ENCODE measurements at places on chromosomes 12 and 14.
A peak's percentile ranks its signal among the peaks of the same experiment; 100 is the strongest.

DNA sequence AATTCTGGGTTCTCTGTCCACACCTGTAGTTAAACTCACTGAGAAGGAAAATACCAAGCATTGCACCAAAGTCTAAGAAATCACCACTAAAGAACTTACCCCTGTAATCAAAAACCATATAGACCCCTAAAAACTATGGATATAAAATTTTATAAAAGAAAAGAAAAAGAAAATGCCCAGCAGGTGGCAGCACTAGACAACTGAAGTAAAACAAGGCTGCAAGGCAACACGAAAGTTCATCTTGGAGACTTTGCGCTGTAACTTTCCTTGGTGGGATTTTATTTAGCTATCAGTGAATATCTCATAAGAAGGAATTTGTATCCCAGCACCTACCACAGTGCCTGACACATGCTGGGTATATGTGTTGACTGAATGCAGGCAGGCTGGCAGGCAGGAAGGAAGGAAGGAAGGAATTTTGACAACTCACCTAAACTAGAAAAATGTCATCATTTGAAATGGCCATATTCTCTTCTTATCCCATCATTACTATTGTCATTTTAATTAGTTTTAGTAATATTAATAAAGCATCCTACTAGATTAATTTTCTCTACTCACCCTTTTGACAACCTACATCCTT lies 68.2 kb upstream of the ETV6 start:
- H3K4me3 ChIP-seq: no peak overlapping the region
- H3K27me3 ChIP-seq: no peaks in the 10 kb centered on the region
- DNase-seq: peak; percentile 48
- no peaks in the 10 kb centered on the region for H3K36me3 ChIP-seq
- peaks cover 11% of the 10 kb centered on the region for H3K4me1 ChIP-seq
- H3K27ac ChIP-seq: no peak overlapping the region

- no peak for DNase-seq
- peak overlapping the region; percentile 53 for H3K27ac ChIP-seq
- peaks cover 36% of the 10 kb centered on the region for H3K4me1 ChIP-seq
- H3K36me3 ChIP-seq: no peaks in the 10 kb centered on the region
Measured at GRCh38 chr12:121926874-121927706, 8.7 kb downstream of the CFAP251 start.

DNA sequence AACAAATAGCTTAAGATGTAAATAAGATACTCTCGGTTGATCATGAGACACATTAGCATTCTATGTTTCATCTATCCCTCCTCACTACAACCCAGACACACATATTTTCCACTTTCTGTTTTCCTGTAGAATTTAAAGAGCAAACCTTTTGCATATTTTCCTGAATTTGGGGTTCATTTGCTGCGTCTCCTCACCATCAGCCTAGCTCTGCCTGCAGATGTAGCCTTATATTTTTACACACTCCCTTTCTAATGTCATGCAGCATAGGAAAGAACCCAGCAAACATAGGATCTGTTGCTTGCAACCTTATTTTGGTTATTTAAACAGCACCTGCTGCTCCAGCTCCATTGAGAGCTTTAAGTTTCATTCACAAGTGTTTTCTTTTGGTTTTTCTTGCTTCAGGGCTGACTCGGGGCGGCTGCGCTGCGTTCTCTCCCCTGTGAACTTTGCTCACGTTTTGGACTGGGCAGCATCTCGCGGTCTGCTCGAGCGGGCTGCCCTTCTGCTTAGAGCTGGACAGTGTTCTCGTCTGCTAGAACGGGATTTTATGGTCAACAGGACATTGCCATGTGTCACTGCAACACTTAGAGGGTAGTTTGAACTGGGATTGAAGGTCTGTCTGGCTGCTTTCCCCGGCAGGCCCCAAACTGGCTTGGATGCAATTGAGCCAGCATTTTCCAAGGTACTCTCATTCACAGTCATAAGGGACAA lies 57.8 kb upstream of the VRK1 start:
- no peak for DNase-seq
- H3K36me3 ChIP-seq: no peaks in the 10 kb centered on the region
- peaks cover 52% of the 10 kb centered on the region for H3K4me1 ChIP-seq
- peak overlapping the region; percentile 87 for H3K27ac ChIP-seq
- H3K27me3 ChIP-seq: peaks cover 3% of the 10 kb centered on the region
- no peak overlapping the region for H3K4me3 ChIP-seq

DNA sequence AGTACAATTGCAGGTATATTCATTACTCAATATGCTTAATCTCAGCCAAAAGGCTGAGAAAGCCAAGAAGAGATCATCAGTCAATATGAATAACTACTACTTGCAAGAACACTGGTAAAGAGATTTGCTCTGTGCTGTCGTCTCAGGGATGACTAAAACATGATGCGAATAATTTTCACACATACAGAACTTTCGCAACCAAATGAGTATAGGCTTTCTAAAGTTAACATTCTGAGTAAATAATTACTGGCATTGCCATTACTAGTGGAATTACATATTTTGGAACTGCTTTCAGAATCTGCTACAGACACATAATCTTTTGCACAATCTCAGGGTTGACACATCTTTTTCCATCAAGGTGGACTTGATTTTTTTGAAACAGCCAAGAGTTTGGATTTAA lies 24.7 kb downstream of the NCKAP1L start:
- H3K27ac ChIP-seq: no peak overlapping the region
- DNase-seq: no peak
- H3K4me1 ChIP-seq: peaks cover 5% of the 10 kb centered on the region
- H3K4me3 ChIP-seq: no peak overlapping the region

GRCh38 chr14:76193696-76194095 lies 42.0 kb downstream of the GPATCH2L start:
- DNase-seq: no peak
- H3K4me3 ChIP-seq: no peak overlapping the region
- H3K36me3 ChIP-seq: peaks cover 38% of the 10 kb centered on the region
- H3K27ac ChIP-seq: no peak overlapping the region
- H3K4me1 ChIP-seq: peaks cover 5% of the 10 kb centered on the region

DNA sequence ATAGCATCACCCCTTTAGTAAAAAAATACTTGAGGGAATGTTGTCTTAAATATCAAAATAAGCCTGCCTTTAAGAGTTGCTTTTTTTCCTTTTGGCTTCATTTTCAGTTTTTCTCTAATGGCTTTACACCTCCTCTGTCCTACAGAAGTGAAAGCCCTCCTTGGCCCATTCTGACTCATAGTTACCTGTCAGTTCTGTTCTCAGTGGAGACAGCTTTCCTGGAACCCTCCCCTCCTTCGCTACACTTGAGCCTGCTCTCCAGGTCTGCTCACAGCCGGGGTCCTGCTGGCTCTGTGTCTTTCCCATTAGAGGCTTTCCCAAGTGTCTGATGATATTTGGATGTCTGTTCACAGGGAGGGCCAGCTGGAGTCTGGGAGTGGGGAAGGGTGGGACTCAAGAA lies 84.0 kb downstream of the PELI2 start:
- peak overlapping the region; percentile 6 for H3K27ac ChIP-seq
- H3K36me3 ChIP-seq: no peaks in the 10 kb centered on the region
- no peaks in the 10 kb centered on the region for H3K27me3 ChIP-seq
- H3K4me1 ChIP-seq: no peaks in the 10 kb centered on the region
- no peak for DNase-seq

DNA sequence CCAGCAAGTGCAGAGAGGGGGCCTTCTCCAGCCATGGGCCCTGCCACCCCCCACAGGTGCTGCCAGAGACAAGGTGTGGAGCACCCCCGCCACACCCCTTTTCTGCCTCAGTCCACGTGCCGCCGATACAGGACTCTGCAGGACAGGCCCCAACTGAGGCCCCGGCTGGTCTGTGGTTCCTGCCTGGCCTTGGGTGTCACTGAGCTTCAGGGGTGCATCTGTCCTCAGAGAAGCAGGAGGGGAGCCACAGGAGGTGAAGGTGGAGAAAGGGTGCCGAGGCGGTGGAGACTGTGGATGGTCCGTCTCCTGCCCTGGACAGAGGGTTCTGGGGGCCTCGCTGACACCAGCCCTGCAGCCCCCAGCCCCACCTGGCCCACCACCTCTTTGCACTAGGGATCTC lies 63.1 kb downstream of the KIF26A start:
- no peaks in the 10 kb centered on the region for H3K4me1 ChIP-seq
- H3K4me3 ChIP-seq: no peak overlapping the region
- no peak overlapping the region for H3K27ac ChIP-seq
- H3K36me3 ChIP-seq: no peaks in the 10 kb centered on the region

DNA sequence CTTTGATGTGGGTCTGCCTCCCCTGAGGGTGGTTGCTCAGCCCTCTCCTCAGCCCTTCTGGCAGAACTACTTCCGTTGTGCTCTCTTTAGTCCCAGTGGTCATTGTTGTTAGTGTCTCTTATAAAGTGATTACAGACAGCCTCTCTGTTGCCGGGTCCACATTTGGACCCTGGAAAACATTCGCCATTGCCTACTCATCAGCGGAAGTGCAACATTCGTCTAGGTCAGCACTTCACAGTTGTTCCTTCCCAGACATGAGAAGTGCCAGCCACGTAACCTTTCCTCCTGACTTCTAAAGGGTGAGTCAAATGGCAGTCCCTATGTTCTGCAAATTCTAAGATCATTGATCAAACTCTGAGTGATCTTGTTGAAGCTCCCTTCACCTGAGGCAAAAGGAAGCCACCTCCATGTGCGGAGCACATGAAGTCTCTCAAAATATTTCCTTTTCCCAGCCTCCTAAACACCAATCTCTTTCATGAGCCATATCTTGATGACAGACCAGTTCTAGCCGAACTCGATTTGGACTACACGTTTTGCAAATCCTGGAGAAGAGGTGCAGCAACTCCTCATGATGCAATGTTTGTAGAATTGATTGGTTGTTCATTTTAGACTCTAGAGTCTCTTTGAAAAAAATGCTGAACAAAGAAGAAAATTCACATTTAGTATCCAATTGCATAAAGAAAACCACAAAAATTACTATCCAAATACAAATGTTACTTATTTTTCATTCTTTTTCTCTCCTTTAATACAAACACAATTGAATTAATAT lies 163.8 kb downstream of the RPL10L start:
- H3K4me3 ChIP-seq: no peak overlapping the region
- H3K4me1 ChIP-seq: 0 out of 2 replicates have a peak, but pooled peaks cover 3% of the 10 kb centered on the region
- no peak overlapping the region for H3K27ac ChIP-seq
- DNase-seq: no peak

DNA sequence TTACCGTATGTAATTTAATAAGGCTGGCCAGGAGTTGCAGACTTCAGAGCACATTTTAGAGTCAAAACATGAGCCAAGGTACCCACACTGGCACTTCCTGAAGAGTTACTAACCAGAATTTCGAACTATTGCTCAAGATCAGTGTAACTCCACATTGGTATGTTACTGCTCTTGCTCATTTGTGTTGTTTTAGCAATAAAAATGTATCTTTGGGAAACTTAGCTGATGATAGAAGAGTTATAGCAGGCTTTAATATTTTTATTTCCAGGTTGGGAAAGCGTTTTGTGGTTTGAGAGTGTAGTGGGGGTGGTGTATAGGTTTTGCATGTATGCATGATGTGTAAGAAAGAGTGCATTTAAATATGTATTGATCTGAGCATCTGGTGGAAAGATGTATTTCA lies 96.6 kb downstream of the SCN8A start:
- no peak for DNase-seq
- peaks cover 25% of the 10 kb centered on the region for H3K4me1 ChIP-seq
- H3K36me3 ChIP-seq: no peaks in the 10 kb centered on the region
- no peaks in the 10 kb centered on the region for H3K27me3 ChIP-seq

GRCh38 chr12:110345176-110345661 lies 58.3 kb downstream of the ANAPC7 start:
- no peaks in the 10 kb centered on the region for H3K4me1 ChIP-seq
- H3K27ac ChIP-seq: no peak overlapping the region
- H3K4me3 ChIP-seq: no peak overlapping the region
- peaks cover 82% of the 10 kb centered on the region for H3K36me3 ChIP-seq

GRCh38 chr12:46549527-46550265 lies 177.1 kb upstream of the SLC38A2 start:
- H3K27me3 ChIP-seq: peaks cover 1% of the 10 kb centered on the region
- peaks cover 21% of the 10 kb centered on the region for H3K36me3 ChIP-seq
- H3K4me3 ChIP-seq: no peak overlapping the region
- peaks cover 16% of the 10 kb centered on the region for H3K4me1 ChIP-seq
- no peak overlapping the region for H3K27ac ChIP-seq

DNA sequence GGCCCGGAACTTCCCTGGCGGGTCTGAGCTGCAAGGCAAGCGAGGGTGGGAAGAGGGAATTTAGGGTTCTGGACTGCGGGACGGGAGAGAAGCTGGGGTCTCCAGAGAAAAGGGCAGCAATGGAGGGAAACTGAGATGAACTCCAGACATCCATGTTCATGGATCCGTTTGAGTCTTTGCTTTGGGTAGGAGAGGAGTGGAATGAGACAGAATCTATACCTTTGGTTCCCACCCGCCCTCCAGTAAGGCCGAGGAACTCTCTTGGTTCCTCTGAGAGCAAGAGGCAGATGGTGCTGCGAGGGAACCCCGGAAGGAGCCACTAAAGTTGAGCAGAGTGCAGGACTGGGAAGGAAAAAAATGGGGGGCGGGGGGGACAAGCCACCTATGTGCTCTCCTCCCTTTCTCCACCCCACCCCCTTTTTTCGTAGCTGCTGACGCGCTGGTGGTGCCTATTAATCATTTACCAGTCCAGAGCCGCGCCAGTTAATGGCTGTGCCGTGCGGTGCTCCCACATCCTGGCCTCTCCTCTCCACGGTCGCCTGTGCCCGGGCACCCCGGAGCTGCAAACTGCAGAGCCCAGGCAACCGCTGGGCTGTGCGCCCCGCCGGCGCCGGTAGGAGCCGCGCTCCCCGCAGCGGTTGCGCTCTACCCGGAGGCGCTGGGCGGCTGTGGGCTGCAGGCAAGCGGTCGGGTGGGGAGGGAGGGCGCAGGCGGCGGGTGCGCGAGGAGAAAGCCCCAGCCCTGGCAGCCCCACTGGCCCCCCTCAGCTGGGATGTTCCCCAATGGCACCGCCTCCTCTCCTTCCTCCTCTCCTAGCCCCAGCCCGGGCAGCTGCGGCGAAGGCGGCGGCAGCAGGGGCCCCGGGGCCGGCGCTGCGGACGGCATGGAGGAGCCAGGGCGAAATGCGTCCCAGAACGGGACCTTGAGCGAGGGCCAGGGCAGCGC lies 1.2 kb downstream of the SSTR1 start:
- peaks cover 2% of the 10 kb centered on the region for H3K36me3 ChIP-seq
- H3K27ac ChIP-seq: no peak overlapping the region
- peaks cover 97% of the 10 kb centered on the region for H3K27me3 ChIP-seq
- peaks cover 49% of the 10 kb centered on the region for H3K4me1 ChIP-seq

GRCh38 chr12:6819106-6820030 lies 2.3 kb upstream of the GPR162 start:
- H3K4me1 ChIP-seq: peaks cover 54% of the 10 kb centered on the region
- DNase-seq: no peak
- H3K27ac ChIP-seq: peak overlapping the region; percentile 12
- peaks cover 62% of the 10 kb centered on the region for H3K27me3 ChIP-seq
- no peaks in the 10 kb centered on the region for H3K36me3 ChIP-seq

GRCh38 chr12:52585946-52586345 lies 12.3 kb upstream of the KRT74 start:
- H3K4me3 ChIP-seq: no peak overlapping the region
- no peak for DNase-seq
- no peak overlapping the region for H3K27ac ChIP-seq
- H3K36me3 ChIP-seq: peaks cover 5% of the 10 kb centered on the region
- no peaks in the 10 kb centered on the region for H3K27me3 ChIP-seq

- H3K27me3 ChIP-seq: no peaks in the 10 kb centered on the region
- peak; percentile 64 for DNase-seq
- H3K27ac ChIP-seq: peak overlapping the region; percentile 77
- H3K4me1 ChIP-seq: peaks cover 36% of the 10 kb centered on the region
- H3K4me3 ChIP-seq: peak overlapping the region; percentile 85
Measured at GRCh38 chr14:50531595-50532501, 521 bp downstream of the MAP4K5 start.

- peaks cover 18% of the 10 kb centered on the region for H3K4me1 ChIP-seq
- peaks cover 19% of the 10 kb centered on the region for H3K27me3 ChIP-seq
- H3K27ac ChIP-seq: no peak overlapping the region
- H3K4me3 ChIP-seq: no peak overlapping the region
- peaks cover 30% of the 10 kb centered on the region for H3K36me3 ChIP-seq
Measured at GRCh38 chr14:92248696-92249095, 74.3 kb upstream of the SLC24A4 start.

All from WTC11 (cell line).